ENCODE measurements at places on chromosomes 4 and X.

DNA sequence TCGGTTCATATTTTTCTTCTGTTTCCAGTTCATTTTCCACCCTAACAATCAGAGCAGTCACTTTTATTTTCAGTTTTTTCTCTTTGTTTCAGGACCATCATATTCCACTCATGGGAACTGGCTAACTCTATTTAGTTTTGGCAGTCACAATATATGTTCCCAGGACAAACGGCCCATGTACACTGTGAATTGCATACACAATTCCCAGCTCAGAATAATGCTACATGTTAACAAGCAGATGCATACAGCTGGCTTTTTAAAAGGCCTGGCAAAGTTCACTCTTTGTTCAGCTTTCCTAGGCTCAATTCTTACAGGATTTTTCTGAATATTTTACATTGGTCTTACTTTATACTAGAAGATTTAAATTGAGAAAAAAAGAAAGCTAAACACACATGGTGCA, 224.9 kb downstream of the ANKRD50 start:
- no peak for DNase-seq

GRCh38 chr4:107655289-107655688, 64.7 kb downstream of the PAPSS1 start:
- no peak for DNase-seq

- no peak for DNase-seq
These were observed 188.0 kb upstream of the PGRMC2 start for GRCh38 chr4:128475597-128475996.

DNA sequence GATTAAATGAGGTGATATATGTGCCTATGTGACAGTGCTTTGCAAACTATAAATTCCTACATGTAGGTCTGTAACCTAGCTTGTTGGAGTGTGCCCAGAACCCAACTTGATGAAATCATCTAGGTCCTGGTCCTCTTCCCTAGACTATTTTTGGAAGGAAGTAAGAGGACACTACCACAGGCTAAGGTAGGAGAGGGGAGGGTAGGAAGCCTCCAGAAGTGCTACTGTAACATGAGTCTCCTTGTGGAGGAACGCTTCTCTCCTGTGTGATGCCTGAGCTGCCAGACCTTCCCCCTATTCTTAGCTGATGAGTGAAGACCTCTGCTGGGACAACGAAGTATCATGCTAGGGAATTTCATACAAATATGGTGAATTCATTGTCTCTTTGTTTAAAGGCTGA, 41.8 kb upstream of the IL21 start:
- no peak for DNase-seq

- no peak for DNase-seq
These were observed 236.5 kb downstream of the PARM1 start for GRCh38 chr4:75169427-75169826.

DNA sequence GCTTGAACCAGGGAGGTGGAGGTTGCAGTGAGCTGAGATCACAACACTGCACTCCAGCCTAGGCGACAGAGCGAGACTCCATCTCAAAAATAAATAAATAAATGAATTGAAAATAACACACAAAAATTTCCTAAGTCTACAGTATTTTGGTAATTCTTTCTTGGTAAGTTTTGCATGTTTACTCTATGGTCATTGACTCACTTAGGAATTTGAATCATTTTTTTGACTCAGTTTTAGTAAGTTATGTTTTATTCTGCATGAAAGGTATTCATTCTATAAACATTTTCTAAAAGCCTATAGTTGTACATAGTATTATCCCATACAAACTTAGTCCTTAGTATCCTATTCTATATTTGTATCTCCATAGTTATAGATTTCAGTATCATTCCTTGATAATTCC, 772.9 kb upstream of the SLIT2 start:
- DNase-seq, result no peak

DNA sequence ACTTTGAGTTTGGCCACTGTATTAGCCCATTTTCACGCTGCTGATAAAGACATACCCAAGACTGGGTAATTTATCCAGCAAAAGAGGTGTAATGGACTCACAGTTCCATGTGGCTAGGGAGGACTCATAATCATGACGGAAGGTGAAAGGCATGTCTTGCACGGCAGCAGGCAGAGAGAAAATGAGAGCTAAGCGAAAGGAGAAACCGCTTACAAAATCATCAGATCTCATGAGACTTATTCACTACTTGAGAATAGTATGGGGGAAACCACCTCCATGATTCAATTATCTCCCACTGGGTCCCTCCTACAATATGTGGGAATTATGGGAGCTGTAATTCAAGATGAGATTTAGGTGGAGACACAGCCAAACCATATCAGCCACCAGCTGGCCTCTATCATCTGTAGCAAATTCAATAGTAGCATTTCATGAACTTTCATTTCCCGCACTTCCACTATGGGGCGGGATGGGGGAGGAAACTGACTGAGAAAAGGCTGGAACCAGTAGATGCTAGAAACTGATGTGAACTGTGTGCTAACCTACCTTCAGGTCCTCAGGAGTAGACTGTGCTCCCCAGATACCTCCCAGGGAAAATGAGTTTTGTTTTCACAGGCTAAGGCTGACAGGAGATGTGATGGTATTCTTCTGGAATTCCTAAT, 35.3 kb upstream of the LGI2 start:
- DNase-seq, result no peak

DNA sequence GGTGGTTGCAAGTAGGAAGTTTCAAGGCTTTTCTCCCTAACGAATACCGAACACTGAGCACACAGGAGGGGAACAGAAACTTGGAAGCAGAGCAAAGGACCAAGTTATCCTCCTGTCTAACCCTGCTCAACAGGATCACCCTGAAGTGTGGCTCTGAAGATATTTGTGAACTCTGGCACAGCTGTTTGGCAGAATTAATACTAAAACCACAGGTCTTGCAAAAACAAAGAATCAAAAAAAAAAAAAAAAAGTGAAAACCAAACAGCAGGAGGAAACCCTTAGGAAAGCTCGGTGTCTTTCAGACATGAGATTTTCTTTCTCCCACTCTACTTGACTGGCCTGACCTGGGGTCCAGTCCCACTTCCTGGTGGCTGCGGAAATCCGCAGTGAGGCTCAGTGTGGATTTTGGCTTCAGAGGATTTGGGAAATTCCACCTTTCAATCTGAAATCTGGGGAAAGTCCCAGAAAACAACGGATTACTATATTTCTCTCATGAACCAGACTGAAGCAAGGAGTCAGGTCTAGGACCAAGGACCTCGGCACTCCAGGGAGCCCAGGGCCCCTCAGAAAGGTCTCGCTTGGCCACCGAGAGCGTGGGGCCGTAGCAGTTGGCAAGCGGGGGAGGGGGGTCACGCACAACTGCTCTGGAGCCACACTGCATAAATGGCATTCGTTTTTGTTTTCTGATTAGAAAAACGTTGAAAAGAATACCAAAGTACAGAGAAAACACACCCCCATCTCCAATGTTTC, 867 bp downstream of the TIFA start:
- peak; percentile 23 for DNase-seq

DNA sequence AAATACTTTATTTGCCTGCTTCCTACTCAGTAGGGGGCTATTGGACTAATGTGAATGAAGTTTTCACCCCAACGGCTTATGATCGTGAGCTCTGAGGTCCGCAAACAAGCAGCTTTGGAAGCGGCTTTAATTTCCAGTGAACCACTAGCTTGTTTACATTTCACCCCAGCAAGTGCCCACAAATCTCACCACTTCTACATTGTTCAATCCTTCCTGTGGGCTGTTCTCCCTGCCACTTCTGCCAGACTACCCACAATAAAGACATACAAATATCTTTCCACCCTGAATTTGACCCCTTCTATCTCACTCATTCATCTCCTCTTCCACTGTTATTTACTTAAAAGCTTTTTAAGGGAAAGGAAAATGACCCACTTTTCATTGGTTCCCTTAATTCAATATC, 98.0 kb downstream of the CDS1 start:
- DNase-seq, result no peak

DNA sequence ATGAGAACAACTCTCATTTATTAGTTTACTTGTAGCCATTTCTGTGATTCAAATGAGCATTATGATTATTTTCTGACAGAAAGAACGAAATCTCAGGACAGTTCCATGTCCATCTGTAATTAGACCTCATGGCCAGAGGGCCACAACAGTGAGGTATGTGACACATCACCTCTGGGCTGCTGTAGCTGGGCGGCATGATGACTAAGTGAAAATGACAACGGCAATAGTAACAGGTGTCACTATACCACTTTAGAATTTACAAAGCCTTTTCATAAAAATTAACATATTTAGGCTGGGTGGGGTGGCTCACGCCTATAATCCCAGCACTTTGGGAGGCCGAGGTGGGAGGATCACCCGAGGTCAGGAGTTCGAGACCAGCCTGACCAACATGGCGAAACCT, 252.6 kb downstream of the CBR4 start:
- no peak for DNase-seq

DNA sequence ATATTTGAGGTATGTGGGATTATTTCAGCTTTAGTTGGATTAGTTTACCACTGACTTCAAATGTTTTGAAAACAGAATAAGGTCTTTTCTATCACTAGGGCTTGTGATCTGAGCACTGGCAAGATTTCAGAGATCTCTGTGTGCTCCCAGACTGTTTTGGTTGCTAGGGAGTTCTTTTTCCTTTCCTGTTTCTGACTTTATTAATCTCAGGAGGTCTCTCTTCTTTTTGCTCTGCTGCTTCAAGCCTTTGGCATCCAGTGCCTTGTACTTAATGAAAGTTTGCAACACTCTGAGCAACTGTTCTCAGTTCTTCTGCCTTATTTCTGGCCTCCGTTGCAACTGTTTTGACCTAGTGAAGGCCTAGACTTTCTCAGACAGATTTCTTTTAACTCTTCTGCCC, 32.1 kb upstream of the PAQR3 start:
- no peak for DNase-seq

- DNase-seq, result no peak
These were observed 9.3 kb downstream of the ZNF185 start for GRCh38 chrX:152907084-152907651.

DNA sequence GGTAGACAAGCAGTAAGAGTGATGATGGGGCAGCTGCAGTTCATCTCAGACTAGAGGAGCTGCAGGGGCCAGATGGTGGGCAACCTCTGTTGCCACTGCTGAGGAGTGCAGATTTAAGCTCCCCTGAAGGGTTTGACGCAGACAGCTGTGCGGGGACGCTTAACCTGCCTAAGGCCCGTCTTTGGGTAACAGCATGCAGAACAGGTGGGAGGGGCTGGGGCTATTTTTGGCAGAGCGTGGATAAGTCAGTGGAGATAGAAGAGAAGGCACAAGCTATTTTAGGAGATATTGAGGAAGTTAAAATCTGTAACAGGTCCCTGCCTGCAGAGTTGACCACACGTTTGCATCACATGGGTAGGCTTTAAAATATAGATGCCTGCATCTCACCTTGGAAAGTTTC, 10.5 kb downstream of the CD99 start:
- no peak for DNase-seq

DNA sequence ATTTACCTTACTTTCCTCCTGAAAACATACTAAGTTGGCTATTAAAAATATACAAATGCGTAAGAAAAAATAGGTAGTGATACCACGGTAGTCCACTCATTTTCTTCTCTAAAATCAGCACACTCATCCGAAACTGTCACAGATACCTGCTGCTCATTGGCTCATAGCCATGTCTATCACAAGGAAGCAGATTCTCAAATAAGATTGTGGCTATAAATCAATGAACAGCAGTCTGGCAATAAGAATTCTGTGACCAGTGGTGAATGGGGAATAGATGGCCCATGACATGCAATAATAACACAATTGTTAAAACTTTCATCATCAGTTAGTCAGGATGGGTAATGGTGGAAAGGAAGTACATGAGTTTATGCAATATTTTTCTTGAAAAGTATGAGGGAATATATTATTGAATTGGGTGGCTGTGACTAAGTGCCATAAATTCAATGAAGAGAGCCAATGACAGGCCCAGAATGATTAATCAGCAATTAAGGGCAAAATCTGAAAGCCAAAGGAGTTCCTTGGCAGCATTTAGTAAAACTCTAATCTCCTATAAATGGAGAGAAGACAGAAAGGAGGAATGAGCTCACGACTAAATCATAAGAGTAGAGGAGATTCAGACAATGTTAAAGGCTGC, 202.3 kb upstream of the NEIL3 start:
- no peak for DNase-seq

- no peak for DNase-seq
These were observed 27.7 kb downstream of the FBXO8 start for GRCh38 chr4:174255786-174256185.

DNA sequence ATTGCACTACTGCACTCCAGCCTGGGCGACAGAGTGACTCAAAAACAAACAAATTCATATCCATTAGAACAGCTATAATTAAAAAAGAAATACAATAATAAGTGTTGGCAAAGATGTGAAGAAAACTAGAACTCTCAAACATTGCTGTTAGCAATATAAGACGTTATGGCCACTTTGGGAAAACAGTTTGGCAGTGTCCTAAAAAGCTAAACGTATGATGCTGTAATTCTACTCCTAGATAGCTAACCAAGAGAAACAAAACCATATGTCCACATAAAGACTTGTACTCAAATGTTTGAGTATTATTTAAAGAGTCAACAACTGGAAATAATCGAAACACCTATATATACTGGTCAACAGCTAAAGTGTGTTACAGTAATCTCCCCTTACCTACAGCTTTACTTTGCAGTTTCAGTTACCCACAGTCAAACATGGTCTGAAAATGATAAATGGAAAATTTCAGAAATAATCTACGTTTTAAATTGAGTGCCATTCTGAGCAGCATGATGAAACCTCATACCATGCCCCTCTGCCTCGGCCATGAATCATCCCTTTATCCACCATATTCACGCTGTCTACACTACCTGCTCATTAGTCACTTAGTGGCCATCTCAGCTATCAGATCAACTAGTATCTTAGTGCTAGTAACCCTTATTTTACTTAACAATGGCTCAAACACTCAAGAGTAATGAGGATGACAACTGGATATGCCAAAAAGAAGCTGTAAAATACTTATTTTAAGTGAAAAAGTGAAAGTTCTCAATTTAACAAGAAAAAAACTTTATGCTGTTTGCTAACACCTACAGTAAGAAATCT, 4.9 kb downstream of the ELF2 start:
- no peak for DNase-seq

- peak; percentile 86 for DNase-seq
These were observed 24.9 kb downstream of the ALPK1 start for GRCh38 chr4:112321776-112322684.

DNA sequence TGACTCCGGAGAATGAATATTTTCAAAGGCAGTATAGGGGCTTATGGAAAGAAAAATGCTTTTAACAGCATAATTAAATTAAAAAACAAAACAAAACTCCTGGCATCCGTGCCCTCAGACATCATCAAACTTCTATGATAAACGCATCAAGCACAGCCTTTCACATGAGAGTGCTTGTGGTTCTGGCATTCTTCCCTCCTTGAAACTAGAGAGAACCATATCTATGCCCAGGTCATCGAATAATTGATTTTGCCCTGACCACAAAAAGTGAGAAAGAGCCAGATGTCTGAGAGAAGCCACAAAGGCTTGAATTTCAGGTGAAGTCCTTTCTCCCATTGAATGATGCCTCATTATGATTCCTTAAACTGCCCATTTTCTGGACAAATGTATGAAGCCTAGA, 286.8 kb downstream of the CBLL2 start:
- DNase-seq, result no peak

DNA sequence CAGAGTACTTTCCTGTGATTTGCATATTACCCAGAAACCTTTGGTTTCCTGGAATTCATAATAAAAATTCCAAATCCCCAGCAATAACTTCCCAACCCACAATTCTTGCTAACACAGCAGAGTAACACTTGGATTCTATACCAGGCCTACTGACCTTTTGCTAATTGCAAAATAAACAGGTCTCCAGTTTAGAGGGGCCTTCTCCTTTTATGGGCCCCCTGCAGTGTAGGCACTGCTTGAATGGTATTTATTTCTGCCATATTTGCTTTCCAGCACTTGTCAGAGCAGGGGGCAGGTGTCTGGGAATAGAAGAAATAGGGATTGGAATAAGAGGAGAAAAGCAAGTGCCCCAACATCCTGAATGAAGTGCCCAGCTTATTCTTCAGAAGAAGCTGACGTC, 25.3 kb upstream of the GPC3 start:
- DNase-seq, result no peak

All from stimulated activated CD4-positive, alpha-beta T cell treated with anti-CD3 and anti-CD28 coated beads, Interleukin-2, amount 100 ng/mL, for 24 hours (primary cell).